Activated T-cell treated with anti-CD3 and anti-CD28 coated beads, Interleukin-2, amount 50 U/mL, for 72 hours (primary cell): ENCODE measurements at places on chromosomes 3 and 15. TPM values are rescaled to one million over a fixed set of nuclear protein-coding genes. Genes with fewer than 3 reads are reported as not detected.

GOLGA6L4 gene
- total RNA-seq = 2.6 TPM

CLDN1 gene
- 12.3 TPM for total RNA-seq

- no peak for DNase-seq
Observed at GRCh38 chr3:115148142-115148790, 1.2 kb upstream of the ZBTB20 start.

DNA sequence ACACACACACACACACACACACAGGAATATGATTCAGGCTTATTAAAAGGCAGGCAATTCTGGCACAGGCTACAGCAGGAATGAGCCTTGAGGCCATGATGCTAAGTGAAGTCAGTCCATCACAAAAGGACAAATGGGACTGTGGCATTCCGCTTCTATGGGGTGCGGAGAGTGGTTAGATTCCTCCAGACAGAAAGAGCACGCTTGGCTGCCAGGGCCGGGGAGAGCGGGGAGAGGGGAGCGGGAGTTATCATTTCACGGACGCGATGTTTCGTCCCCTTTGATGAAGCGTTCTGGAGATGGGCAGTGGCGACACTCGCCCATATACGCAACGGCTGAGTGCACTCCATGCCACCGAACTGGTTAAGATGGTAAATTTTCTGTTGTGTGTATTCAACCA, 58.5 kb upstream of the FAM174B start:
- DNase-seq = no peak

DNA sequence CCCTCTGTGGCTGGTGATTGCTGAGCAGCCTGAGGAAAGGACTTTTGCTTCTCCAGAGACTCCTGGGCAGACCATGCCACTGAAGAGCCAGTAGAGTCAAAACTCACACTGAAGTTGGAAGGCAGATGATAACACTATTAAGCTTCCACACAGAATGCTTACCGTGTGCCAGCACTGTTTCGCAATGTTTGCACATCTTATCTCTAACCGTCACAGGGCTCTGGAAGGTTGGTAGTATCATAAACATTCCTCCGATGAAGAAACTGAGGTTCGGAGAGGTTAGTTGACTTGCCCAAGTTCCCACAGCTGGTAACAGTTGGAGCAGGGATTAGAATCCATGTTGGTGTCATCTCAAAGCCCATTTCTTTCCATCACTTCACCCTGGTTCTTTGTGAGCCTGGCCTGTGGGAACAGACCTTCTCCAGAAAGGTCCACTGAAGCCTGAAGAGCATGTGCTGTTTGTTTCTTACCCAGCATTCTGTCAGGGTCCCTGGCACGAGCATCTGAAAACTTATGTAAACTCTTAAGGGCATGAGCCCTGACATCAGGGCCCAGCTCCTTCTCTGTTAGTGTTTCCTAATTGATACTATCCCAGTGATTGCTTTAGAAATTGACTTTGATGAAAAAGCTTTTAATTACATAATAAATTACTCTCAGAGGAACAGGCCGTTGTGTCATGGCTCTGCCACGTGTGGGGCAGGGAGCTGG, 77.0 kb upstream of the PRR23C start:
- no peak for DNase-seq

DNA sequence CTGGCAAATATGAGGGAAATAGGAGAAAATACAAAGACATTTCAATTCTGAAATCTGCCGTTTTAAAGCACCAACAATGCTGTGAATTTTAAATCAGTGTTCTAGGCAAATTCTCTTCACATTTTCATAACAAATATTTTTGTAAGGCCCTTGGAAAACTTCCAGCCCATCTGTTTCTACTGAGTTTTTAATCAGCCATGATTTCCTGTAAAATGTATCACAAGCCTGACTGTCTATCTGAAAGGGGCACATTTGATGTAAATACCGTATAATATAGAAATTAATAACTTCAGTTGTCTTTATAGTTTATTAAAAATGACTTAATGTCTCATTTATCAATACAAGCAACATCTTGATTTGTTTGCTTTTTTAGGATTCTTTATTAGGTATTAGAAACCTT, 454.7 kb downstream of the PYDC2 start:
- no peak for DNase-seq
